ENCODE measurements at places on chromosomes 5 and 9.

DNA sequence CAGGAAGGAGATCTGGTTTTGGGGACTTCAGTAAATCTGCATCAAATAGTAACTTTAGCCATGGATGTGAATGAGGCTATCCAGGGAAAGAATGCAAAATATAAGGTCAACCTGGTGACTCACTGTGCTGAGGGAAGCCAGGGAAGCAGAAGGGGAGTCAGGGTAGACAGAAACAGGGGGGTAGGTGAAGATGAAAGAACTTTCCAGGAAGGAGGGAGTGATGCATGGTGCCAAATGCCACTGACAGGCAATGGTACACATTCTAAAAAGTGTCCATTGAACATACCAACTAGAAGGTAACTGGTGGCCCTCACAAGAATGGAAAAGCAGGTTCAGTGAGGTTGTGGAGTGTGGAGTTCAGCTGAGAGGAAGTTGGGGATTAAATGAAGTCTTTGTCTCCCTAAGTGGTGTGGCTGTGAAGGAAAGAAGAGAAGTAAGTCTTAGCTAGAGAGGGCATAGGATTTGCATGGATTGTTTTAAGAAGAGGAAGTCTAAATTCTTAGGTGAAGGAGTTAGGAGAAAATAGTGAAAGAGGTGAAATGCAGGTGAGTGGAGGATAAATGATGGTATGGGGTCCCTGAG is 35.5 kb downstream of the PALM2AKAP2 start:
- DNase-seq, result no peak

- DNase-seq, result no peak
These were observed 222.8 kb downstream of the NR2F1-AS1 start for GRCh38 chr5:93358176-93358575.

GRCh38 chr9:18703151-18703900 is 229.4 kb downstream of the ADAMTSL1 start:
- no peak for DNase-seq

DNA sequence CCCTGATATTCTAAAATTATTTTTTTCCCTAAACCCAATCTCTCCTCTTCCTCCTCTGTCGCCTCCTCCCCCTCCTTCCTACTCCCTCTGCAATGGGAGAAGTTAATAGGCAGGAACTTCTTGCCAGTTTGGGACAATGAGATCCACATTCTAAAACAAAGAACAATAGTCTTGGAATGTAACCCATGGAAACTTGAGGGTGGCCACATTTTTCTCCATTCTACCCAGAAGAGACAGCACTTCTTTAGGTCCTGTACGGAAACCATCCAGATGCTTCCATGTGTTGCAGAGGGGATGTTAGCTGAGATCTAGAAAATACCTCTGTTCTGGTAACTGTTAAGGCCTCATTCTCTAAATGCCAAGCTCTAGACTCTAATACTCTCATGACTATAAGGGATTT is 10.0 kb downstream of the SPARC start:
- DNase-seq, result no peak

DNA sequence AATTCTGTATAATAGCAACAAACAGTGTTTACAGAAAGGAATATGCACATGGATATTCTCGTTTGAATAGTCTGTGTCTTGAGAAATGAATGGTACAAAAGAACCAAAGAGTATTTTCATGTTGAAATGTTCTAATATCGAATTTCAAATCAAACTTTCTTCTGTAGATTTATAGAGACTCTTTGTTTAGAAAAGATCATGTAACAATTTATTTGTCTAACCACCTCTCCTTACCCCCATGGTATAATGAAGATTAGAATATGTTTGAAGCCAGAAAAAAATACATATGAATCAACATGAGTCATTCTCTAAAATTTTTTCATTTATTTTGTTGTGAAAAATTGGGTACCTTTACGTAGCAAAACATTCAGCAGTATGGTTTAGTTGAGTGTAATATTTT is 285.6 kb downstream of the PRR16 start:
- no peak for DNase-seq
